ENCODE measurements at places on chromosomes 5 and 9.

DNA sequence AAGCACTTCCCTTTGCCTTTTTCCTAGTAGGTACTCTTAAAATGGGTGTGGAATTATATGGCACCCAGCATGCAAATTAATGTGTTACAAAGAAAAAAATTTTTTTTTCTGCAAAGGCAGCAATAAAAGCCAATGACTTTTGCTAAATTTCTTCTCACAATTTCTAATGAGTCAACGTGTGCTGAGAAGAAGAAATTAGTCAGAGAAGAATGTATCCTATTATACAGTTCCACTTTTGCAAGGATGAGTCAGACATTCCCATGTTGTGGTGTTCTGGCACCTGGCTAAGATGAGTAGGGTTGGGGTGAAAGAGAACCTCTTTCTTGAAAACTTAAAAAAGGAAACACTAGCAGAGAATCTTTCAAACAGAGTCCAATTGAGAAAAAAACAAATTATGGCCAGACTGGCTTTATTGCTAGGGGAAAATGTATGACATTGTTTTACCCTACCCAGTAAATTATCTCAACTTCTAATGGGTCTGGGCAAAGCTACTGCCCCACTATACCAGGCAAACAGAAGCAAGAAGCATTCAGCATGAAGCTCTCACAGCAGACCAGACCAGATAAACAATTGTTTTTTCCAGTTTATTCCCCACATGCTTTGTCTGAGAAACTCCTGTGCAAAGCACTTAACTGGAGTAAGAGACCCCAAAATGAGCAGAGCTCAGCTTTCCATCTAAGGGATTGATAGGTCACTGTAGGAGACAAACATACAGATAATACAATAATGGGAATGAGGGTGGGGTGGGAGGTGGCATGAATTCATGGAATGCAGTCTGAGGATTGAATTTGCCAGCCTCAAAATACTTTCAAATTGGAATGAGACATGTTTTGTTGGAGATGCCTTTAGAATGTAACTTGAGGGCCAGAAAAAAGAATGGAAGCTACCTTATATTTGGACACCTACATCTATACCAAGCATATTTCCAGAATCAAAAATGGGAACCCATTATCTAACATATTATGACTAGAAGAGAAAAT lies 220.8 kb upstream of the RFX3 start:
- peak; percentile 43 for DNase-seq

DNA sequence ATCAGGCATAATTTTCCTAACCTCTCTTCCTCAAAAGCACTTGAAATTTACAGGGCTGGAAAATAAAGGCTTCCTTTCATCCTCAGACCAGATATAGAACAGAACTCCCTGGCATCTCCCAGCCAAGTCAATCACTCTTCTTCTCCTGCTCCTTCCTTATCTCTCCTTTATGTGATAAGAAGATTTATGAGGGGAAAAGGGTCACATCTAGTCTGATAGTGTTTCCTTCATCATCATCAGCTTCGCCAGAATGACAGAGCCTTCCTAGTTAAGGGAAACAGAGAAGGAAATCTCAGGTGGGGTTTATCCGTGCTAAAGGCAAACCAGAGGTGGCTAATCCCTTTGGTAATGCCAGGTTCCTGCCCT lies 36.2 kb downstream of the LIX1 start:
- DNase-seq, result no peak

DNA sequence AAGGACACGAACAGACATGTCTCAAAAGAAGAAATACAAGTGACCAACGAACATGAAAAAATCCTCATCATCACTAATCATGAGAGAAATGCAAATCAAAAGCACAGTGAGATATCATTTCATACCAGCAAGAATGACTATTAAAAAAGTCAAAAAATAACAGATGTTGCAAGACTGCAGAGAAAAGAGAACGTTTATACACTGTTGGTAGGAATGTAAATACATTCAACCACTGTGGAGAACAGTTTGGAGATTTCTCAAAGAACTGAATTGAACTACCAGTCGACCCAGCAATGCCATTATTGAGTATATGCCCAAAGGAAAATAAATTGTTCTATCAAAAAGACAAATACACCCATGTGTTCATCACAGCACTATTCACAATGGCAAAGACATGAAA lies 45.7 kb downstream of the FXN start:
- DNase-seq, result no peak

GRCh38 chr5:91956738-91957137 lies 573.6 kb upstream of the ARRDC3 start:
- no peak for DNase-seq

DNA sequence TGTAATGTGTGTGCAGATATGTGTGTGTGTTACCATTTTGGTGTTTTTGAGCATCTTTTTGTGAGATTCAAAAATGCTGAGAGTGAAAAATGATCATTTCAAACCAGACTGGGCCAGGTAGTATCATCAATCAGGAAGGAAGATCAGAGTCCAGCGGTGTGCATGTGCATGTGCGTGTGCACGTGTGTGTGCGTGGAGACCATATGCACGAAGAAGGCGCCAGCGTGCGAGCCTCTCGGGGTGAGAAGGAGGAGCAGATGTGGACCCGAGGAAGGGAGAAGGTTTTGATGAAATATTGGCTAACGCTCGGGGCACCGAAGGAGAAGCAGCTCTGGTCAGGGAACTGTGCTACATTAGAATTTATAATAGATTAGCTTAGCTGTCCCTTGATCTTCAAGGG lies 516.4 kb downstream of the CCDC171 start:
- DNase-seq, result no peak

DNA sequence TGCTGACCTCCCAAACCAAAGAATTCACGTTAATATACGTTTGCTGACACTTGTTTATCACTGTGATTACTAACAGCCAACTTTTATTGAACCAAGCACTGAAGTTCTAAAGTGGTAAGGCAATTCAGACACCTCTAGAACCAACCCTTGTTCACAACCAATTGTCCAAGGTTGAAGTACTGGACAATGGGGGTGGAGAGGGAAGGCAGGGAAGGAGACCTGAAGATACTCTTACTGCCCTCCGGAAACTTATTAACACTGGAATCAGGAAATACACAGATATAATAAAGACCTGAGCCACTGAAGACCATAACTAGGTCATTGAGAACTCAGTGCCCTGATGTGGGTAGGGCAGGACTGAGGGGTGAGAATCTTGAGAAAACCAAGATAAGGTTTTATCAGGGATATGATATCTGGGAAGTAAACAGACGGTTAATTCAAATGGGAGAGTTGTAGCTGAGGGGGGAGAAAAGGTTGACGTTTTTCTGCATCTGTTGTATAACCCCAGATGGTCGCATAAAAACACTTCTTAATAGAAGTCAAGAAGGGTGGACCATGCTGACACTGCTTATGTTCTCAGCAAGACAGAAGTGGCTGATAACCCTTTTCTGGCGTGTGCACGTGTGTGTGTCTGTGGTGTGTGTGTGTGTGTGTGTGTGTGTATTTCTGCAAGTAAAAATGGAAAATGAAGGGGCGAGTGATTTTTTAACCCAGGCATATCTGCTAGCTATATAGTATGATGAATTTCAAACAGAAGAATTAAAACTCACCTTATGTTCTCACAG lies 125.9 kb downstream of the LHFPL2 start:
- DNase-seq, result no peak

DNA sequence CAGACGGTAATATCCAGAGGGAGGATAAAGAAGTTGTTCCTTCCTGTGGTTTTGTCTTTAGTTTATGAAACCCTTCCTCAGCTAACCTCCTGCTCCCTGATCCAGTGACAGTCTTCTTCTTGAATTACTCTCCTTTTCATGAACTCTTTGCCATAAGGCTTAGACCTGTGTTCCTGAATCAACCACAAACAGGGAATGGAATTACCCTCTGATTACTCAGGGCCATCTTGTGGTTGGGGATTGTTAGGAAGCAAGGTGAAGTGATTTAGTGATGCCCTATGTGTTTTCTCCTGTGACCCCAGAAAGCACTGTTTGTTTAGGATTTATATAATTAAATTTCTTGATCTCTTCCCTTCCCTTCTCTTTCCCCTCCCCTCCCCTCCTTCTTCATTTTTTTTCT lies 409.1 kb downstream of the TAF11L14 start:
- DNase-seq, result no peak

GRCh38 chr9:113619491-113620376 lies 156.2 kb downstream of the RGS3 start:
- DNase-seq, result no peak

DNA sequence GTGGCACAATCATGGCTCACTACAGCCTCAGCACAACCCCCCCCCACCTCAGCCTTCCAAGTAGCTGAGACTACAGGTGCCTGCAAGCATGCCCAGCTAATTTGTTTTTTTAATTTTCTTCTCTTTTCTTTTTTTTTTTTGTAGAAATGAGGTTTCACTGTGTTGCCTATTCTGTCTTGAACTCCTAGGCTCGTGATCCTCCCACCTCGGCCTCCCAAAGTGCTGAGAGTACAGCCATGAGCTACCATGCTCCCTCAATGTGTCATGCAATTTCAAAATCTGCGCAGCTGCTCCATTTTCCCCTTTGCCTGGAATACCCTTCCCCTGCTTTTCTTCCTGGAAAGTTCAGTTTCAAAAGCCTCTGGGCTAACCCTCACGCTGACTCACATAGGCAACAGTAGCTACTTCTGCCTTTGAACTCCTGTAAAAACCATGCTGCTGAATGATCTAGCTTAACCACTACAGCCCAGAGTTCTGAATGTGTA lies 71.0 kb upstream of the IL7R start:
- DNase-seq, result peak; percentile 64

GRCh38 chr5:92885950-92886349 lies 695.1 kb downstream of the NR2F1-AS1 start:
- no peak for DNase-seq

GRCh38 chr5:143311428-143311827 lies 92.1 kb downstream of the NR3C1 start:
- DNase-seq, result no peak

- DNase-seq, result no peak
Measured at GRCh38 chr9:129221233-129221632, 43.2 kb upstream of the IER5L start.

- no peak for DNase-seq
Measured at GRCh38 chr5:16899171-16899570, 36.9 kb downstream of the MYO10 start.

DNA sequence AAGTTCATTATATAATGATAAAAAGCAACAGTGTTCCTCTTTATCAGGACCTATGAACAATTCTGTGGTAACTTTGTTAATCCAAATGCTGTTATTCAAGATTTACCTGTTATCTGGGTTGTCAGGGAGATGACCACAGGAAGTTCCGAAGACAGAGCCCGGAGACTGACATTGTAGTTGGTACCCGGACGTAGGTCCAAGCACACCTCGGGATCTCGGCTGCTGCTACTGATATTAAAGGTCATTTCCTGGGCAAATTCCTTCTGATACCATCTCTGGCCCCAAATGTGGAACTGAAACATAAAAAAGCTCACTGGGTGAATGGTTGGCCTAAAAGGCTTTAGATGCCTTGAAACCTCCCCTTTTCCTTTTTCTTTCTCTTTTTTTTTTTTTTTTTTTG lies 96.7 kb downstream of the SUSD1 start:
- DNase-seq, result no peak

DNA sequence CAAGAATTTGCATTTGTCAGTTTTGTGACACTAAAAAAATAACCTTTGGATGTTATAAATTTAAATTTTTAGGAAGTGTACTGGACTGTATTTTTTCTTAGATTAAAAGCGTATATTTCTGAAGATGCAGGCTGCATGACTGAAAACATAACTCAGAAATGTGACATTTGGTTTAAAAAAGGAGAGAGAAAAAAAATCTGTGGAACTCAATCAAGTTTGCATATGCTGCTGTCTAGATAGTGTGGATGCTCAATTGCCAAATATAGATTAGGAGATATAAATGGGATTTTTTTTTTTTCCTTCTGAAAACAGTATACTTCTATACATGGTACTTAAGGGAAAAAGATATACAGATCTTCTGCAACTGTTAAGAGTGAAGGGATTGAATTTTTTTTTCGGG lies 402.3 kb downstream of the TAF11L14 start:
- no peak for DNase-seq

DNA sequence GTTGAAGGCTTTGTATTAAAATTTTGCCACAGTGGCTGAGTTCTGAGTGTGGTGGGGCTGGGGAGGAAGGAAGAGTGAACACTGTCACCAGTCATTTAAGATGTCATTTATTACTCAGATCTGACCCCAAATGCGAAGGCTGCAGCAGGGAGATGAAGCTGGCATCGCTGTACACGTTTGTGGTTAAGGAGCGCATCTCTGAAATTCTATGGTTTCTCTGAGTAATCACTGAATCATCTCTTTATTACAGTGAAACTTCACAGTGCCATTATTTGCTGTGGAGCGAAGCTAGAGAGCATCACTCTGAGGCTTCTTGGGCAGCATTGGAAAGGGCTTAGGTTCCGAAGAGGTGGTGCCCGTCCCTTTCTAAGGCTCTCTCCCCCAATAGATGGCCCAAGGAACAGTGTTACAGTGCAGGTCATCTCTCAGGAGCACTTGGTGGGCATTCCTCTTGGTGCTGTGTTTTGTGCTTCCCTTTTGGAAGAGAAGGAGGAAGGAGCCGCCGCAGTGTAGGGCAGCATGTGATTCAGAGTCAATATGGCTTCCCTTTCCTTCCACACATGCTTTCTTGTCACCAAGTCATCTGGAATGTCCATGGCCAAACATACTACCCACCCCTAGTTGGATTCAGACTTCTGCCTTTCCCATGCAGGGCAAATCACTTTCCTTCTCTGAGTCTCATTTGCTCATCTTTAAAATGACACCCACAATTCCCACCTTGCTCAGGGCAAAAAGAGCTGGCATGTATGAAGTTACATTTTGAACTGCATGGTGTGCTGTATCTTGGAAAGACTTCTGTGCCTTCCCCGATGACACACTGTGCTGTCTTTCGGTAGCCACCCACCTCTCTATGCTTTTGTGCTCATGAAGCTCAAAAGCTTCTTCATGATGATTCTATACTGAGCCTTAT lies 9.3 kb upstream of the TEX48 start:
- DNase-seq, result peak; percentile 74

GRCh38 chr9:112029921-112030444 lies 133.4 kb downstream of the UGCG start:
- DNase-seq, result no peak

- no peak for DNase-seq
Measured at GRCh38 chr9:111414406-111414805, 69.8 kb downstream of the ECPAS start.

DNA sequence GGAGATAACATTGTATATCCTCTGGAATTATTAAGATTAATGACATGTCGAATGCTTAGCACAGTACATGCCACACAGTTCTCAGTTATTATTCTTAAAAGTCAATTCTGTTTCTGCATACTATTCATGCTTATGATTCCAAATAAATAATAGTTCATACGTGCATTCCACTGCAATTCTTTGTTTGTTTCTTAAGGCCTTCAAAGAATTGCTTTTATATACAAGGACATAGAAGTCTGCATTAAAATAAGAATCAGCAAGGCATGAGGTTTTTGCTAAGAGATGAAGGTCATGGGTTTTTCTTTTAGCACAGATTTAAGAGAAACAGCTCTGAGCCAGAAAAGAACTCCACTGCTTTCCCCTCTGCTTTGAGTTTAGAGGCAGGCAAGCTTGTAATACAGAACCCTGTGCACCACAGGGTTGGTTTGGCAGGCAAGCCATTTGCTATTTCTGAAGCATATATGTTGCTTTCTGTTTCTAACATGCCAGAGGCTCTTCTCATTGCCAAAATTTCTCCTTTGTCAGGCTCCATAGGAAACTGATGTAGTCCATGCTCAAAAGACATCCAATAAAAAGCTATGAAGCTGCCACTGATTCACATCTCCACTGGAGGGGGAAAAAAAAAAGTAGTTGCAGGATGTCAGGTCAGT lies 420.6 kb upstream of the TYRP1 start:
- DNase-seq, result no peak

- DNase-seq, result no peak
Measured at GRCh38 chr5:153267506-153267905, 223.0 kb upstream of the GRIA1 start.

Data from stimulated activated CD8-positive, alpha-beta memory T cell treated with anti-CD3 and anti-CD28 coated beads, Interleukin-4, amount 100 ng/mL, for 48 hours (primary cell).